ENCODE measurements at places on chromosomes 1 and 21. TPM values are rescaled to one million over a fixed set of nuclear protein-coding genes. Genes with fewer than 3 reads are reported as not detected.

Gene TMPRSS15
- not detected for total RNA-seq

Gene HSPA6
- total RNA-seq: 3.7 TPM

Gene RGSL1
- total RNA-seq: not detected

DNA sequence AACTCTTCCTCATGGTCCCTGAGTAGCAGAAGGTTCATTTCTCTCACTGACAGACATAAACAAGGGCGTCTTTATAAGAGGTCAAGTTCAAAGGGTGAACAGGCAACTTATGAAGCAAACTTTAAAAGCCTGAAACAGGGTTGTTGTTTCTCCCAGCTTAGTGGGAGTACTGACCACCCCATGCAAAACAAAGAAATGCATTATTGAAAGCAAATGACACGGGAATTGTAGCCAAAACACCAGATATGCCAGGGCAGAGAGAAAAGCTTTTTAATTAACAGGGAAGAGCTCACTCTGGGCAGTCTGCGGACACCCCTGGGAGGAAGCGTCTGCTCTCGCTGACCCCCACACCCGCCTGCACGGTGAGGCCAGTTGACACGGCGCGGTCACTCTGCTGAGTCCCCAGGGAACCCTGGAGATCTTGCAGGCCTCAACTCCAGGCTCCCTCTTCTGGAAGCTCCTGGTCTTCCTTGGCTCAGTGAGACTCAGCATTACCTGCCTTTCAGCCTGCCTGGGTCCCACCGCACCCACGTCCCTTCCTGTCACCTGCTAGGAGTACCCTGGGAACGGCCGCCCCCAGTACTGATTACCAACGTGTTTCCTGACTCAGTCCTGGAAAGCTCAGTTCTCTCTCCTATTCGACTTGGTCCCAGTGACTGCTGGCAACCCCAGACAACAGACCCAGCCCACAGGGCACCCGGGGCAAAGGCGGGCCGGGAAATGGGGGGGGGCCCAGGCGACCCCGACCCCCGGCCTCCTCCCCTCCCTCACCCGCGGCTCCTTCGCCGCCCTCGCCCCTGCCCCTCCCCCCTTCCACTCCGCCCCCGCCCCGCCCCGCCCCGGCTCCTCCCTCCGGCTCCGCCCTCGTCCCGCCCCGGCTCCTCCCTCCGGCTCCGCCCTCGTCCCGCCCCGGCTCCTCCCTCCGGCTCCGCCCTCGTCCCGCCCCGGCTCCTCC, 972 bp downstream of the CFAP410 start:
- H3K27ac ChIP-seq: peak overlapping the region; percentile 89
- no peak for DNase-seq
- H3K27me3 ChIP-seq: no peaks in the 10 kb centered on the region
- H3K36me3 ChIP-seq: peaks cover 19% of the 10 kb centered on the region
- peaks cover 28% of the 10 kb centered on the region for H3K4me1 ChIP-seq
- peak overlapping the region; percentile 94 for H3K4me3 ChIP-seq

- no peaks in the 10 kb centered on the region for H3K27me3 ChIP-seq
- H3K4me3 ChIP-seq: peak within 1 kb of the TSS; percentile 86
- H3K27ac ChIP-seq: peak within 1 kb of the TSS; percentile 97
- peaks cover 57% of the 10 kb centered on the region for H3K36me3 ChIP-seq
These were observed at the start of gene C1orf35 for GRCh38 chr1:228102791-228103620. TSS of gene C1orf35 (minus strand) at chr1:228103325. CDS start at chr1:228103227, 98 bp downstream.

DNA sequence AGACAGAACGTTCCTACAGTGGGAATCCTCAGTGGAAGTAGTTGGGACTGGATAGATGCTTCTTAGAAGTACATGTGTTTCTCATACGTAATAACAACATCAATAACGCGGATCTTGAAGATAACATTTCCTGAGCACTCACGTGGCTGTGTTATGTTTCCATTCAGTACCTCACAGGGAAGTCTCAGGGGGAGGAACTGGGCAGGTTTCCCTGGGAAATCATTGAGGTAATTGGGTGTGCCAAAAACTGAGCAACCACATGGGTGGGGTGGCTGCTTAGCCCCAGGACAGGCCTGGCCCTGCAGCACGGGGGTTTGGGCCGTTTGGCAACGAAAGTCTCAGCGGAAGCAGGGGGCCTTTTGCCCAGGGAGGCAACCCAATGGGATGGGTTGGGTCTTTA, 133.8 kb downstream of the ZSCAN20 start:
- H3K4me1 ChIP-seq: peaks cover 6% of the 10 kb centered on the region
- H3K27ac ChIP-seq: no peak overlapping the region
- DNase-seq: no peak
- no peaks in the 10 kb centered on the region for H3K27me3 ChIP-seq
- H3K4me3 ChIP-seq: no peak overlapping the region

GRCh38 chr21:34276711-34277425, 86.9 kb upstream of the KCNE2 start:
- no peak overlapping the region for H3K27ac ChIP-seq
- H3K4me3 ChIP-seq: no peak overlapping the region
- H3K36me3 ChIP-seq: no peaks in the 10 kb centered on the region

DNA sequence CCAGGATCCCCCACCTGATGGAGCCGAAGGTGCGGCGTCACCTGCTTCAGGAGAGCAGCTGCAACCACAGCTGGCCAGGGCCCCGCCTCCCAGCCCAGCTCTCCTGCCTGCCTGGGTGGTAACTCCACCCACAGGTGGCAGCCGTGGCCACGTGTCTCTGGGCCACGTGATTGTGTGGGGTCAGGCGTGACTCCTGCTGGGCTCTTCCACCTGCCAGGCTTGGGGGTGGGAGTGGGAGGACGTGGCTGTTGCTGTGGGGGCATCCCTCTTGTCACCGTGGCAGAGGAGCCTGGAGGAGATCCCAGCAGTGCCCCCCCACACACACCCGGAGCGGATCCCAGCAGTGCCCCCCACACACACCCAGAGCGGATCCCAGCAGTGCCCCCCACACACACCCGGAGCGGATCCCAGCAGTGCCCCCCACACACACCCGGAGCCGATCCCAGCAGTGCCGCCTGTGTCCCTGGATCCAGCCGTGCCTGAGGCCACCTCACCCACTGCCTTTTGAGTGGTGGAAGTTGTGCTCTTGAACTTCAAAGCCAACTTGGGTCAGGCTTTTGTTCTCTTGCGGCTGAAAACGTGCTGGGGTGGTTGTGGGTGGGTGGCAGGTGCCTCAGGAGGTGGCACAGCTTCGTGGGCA, 32.2 kb downstream of the POFUT2 start:
- H3K4me1 ChIP-seq: no peaks in the 10 kb centered on the region
- no peaks in the 10 kb centered on the region for H3K36me3 ChIP-seq
- H3K27ac ChIP-seq: no peak overlapping the region
- H3K4me3 ChIP-seq: no peak overlapping the region
- peaks cover 42% of the 10 kb centered on the region for H3K27me3 ChIP-seq
- DNase-seq: peak; percentile 62

DNA sequence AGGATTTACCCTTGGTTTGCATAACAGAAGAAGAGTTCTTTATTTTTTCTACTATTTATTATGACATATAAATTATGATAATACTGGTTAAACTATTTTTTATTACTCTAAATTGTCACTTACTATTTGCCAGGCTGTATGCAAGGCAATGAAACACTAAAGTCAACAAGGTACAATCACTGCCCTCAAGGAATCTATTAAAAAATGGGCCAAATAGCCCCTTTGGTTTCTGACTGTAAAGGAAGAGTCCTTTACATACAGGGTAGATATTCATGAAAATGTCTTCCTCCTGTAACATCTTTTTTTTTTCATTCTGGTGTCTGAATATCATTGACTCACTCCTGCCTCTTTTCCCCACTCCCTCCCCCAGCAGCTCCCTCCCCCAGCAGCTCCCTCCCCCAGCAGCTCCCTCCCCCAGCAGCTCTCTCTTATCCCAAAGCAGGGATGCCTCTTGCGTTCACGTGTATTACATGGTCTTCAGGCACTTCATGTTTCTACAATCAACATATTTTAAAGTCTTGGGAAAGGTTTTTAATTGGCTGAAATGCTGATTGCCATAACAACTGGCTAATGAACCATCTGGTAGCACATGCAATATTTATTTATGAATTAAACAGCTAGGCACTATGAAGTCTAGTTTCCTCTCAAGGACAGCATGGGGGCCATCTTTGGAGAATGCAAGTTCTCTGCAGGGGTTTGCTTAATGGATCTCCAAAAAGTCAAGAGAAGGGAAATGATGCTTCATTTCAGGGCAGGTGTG, 400.4 kb upstream of the PLXNA2 start:
- no peaks in the 10 kb centered on the region for H3K4me1 ChIP-seq
- H3K27ac ChIP-seq: no peak overlapping the region
- no peak for DNase-seq
- no peaks in the 10 kb centered on the region for H3K36me3 ChIP-seq
- no peaks in the 10 kb centered on the region for H3K27me3 ChIP-seq

GRCh38 chr1:207862241-207862787, 48.6 kb downstream of the CD34 start:
- no peaks in the 10 kb centered on the region for H3K27me3 ChIP-seq
- H3K36me3 ChIP-seq: peaks cover 5% of the 10 kb centered on the region
- peaks cover 96% of the 10 kb centered on the region for H3K4me1 ChIP-seq
- H3K27ac ChIP-seq: peak overlapping the region; percentile 98
- no peak for DNase-seq
- no peak overlapping the region for H3K4me3 ChIP-seq

DNA sequence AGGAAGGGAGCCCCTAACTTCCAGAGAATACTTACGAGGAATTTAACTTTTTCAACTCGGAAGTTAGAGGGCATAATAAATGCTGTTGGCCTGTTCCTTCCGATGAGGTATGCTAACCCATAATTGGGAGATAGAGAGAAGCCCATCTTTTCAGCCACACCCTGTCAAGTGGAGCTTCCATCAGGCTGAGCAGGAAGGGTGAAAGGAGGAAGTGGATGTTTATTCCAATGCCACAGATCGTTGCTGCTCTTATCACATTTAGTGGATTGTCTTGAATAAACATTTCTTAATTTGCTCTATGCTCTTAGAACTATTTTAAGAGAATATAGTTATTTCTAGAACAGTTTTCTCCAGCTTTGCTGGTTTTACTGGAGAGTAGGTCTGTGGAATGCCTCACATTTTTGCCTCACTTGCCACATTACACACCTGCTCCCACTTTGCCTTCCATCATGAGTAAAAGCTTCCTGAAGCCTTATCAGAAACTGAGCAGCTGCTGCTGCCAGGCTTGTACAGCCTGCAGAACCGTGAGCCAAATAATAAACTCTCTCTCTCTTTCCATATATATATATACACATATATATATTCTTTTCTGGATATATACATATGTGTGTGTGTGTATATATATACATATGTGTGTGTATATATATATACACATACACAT, 60.0 kb upstream of the RGS21 start:
- H3K27me3 ChIP-seq: no peaks in the 10 kb centered on the region
- no peak for DNase-seq
- no peaks in the 10 kb centered on the region for H3K36me3 ChIP-seq
- no peak overlapping the region for H3K4me3 ChIP-seq

- H3K4me1 ChIP-seq: no peaks in the 10 kb centered on the region
- H3K27me3 ChIP-seq: no peaks in the 10 kb centered on the region
- no peaks in the 10 kb centered on the region for H3K36me3 ChIP-seq
- no peak overlapping the region for H3K4me3 ChIP-seq
- no peak for DNase-seq
These were observed 13.4 kb downstream of the S1PR1 start for GRCh38 chr1:101250222-101250621.

GRCh38 chr1:246300626-246301549, 206.2 kb downstream of the SMYD3 start:
- H3K4me3 ChIP-seq: no peak overlapping the region
- H3K27ac ChIP-seq: no peak overlapping the region
- H3K4me1 ChIP-seq: peaks cover 8% of the 10 kb centered on the region
- H3K36me3 ChIP-seq: no peaks in the 10 kb centered on the region
- H3K27me3 ChIP-seq: no peaks in the 10 kb centered on the region
- no peak for DNase-seq

DNA sequence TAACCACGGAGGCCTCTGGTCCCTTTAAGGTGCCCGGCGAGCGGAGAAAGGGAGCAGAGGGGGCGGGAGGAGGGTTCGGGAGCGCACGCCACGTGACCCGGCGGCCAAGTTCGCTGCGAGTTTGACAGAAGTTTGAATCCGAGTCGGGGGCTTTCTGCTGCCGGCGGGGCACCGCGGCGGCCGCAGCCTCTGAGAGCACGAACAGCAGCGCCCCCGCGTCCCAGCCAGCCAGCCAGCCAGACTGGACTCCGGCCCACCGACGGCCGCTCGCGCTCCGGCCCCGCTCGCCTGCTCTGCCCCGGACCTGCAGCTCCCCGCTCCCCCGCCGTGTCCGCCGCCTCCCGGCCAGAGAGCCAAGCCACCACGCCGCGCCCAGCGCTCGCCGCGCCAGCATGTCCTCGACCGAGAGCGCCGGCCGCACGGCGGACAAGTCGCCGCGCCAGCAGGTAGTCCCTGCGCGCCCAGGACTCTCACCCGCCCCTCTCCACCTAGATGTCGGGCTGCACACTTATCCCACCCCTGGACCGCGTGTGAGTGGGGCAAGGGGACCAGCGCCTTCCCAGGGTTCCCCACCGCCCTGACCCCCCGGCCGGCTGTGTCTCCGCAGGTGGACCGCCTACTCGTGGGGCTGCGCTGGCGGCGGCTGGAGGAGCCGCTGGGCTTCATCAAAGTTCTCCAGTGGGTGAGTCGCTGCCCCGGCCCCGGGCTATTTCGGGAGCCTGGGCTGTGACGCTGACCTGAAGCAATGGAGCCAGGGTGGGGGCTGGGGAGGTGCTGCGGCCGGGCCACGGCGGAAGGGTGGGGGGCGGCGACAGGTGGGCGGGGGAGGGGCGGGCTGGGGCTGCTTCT, at the start of gene SYPL2:
Gene SYPL2 (plus strand): TSS at position 95 of the 849 bp plus-strand sequence. CDS start 298 bp downstream, at position 393.
- peak within 1 kb of the TSS; percentile 90 for H3K27ac ChIP-seq
- H3K4me1 ChIP-seq: peaks cover 33% of the 10 kb centered on the region
- H3K36me3 ChIP-seq: no peaks in the 10 kb centered on the region
- peak within 1 kb of the TSS; percentile 80 for H3K4me3 ChIP-seq

GRCh38 chr1:227725046-227725445, 10.1 kb downstream of the JMJD4 start:
- H3K4me3 ChIP-seq: no peak overlapping the region
- H3K27ac ChIP-seq: no peak overlapping the region
- no peaks in the 10 kb centered on the region for H3K27me3 ChIP-seq
- DNase-seq: peak; percentile 34
- peaks cover 25% of the 10 kb centered on the region for H3K4me1 ChIP-seq
- no peaks in the 10 kb centered on the region for H3K36me3 ChIP-seq

All from esophagus muscularis mucosa (tissue), 4 donors.